Heart right ventricle (tissue), 16 donors: ENCODE measurements at places on chromosomes 12 and 14. TPM values are rescaled to one million over a fixed set of nuclear protein-coding genes. Genes with fewer than 3 reads are reported as not detected.

DNA sequence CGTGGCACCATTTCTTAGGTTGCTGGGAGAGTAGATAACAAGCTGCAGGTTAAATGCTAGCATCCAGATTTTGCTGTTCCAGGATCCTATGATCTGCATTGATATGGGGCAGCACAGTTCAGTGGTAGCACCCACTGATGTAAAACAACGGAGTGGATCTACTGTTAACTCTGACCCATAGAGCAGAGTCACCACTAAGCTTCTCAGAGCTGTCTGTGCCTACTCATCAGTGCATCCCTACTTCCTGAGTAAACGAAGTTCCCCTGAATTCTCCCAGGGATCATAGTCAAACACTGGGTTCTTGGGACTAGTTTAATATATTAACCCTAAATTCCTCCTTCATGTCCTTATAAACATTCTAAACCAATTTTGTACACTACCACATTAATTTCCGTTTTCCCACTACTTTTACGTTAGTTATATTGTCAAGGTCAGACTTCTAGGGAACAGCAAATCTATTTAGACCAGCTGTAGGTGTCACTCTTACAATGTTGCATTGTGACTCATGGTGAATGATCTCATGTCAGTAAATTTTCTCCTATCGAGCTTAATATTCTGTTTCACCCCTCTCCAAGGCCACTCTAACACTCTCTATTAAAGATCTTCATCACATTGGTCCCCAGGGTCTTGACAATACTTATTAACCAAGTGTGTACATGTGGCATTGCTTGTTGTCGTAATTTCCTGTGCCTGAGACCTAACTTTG lies 10.3 kb downstream of the RERGL start:
- H3K4me1 ChIP-seq: no peaks in the 10 kb centered on the region
- H3K36me3 ChIP-seq: no peaks in the 10 kb centered on the region
- H3K27me3 ChIP-seq: no peaks in the 10 kb centered on the region
- H3K27ac ChIP-seq: no peak overlapping the region

The PTPRR gene
- 1.4 TPM for total RNA-seq

The MSI1 gene
- 4.0 TPM for total RNA-seq

DNA sequence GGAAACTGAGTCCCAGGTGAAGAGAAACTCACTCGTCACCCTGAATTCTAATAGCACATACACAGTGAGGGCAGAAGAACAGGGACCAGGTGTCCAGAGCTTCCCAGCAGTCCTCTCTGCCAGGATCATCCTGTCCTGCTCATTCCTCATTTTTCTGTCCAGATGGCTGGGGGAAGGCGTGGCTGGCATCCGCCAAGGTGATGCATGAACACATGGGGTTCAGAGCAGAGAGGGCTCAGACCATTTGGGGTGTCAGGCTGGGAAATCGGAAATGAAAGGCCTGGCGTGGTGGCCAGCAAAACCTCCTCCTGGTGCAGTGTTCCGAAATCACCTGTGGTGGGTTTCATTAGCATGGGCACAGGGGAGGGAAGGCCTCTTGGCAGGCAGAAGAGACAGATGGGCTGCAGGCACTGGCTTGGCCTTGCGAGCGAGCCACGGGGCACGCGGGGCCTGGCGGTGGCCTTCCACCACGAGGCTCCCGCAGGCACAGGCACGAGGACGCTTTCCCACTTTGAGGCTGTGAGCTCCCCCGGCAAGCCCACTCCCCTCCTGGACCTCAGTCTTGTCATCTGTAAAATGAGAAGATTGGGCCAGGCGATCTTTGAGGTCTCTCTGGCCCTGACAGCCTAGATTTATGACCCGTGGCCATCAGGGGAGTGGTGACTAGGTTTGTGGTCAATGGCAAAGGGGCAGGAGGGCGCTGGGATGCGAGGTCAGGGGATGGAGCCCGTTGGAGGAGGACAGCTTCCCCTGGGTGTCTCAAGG lies 68.5 kb downstream of the TSPAN9 start:
- H3K27me3 ChIP-seq: no peaks in the 10 kb centered on the region
- no peak overlapping the region for H3K4me3 ChIP-seq
- no peak overlapping the region for H3K27ac ChIP-seq
- no peaks in the 10 kb centered on the region for H3K36me3 ChIP-seq

DNA sequence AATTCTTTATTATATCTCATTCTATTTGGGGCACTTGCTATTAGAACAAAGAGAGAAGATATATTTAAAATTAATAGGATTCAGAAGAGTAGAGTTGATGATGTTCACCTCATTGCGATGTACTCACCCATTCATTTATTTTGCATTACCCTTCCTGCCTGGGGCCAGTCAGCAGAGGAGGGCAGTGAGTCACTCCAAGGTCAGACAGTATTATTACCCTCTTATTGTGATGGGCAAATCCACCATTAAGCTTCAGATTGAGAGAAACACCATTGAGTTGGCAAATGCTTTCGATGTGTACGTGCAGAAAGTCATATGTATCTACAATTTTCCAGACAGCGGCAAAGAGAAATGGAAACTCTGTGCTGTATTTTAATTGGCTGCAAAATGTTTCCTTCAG lies 134.2 kb downstream of the BICD1 start:
- no peak overlapping the region for H3K4me3 ChIP-seq
- DNase-seq: no peak
- H3K27me3 ChIP-seq: no peaks in the 10 kb centered on the region
- H3K27ac ChIP-seq: no peak overlapping the region
- no peaks in the 10 kb centered on the region for H3K4me1 ChIP-seq

- DNase-seq: no peak
- H3K27me3 ChIP-seq: no peaks in the 10 kb centered on the region
- H3K4me1 ChIP-seq: peaks cover 4% of the 10 kb centered on the region
- H3K36me3 ChIP-seq: no peaks in the 10 kb centered on the region
These were observed 38.6 kb downstream of the PTPRB start for GRCh38 chr12:70598467-70599193.

The COX8C gene
- 0.67 TPM for total RNA-seq

The AP1G2 gene
- total RNA-seq: 11.1 TPM

GRCh38 chr14:92511453-92512238 lies 1.9 kb upstream of the RIN3 start:
- H3K27ac ChIP-seq: peak overlapping the region; percentile 64
- H3K4me1 ChIP-seq: peaks cover 9% of the 10 kb centered on the region
- H3K4me3 ChIP-seq: no peak overlapping the region
- no peaks in the 10 kb centered on the region for H3K36me3 ChIP-seq
- H3K27me3 ChIP-seq: no peaks in the 10 kb centered on the region

DNA sequence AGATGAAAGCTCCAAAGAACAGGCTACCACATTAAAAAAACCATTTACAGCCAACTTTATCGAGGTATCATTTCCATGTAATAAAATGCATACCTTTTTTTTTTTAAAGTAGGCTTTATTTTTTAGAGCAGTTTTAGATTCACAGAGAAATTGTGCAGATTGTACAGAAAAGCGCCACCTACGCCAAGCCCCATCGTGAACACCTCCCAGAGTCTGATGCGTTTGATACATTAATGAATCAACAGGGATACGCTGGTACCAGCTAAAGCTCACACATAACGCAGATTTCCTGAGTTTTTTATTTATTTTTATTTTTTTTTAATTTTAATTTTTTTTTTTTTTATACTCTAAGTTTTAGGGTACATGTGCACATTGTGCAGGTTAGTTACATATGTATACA lies 129.9 kb downstream of the KIF26A start:
- DNase-seq: no peak
- no peak overlapping the region for H3K4me3 ChIP-seq
- no peak overlapping the region for H3K27ac ChIP-seq
- no peaks in the 10 kb centered on the region for H3K27me3 ChIP-seq
- no peaks in the 10 kb centered on the region for H3K4me1 ChIP-seq
- no peaks in the 10 kb centered on the region for H3K36me3 ChIP-seq

The DLGAP5 gene
- not detected for total RNA-seq

- no peaks in the 10 kb centered on the region for H3K27me3 ChIP-seq
- peaks cover 12% of the 10 kb centered on the region for H3K4me1 ChIP-seq
- no peak overlapping the region for H3K4me3 ChIP-seq
- DNase-seq: no peak
- H3K27ac ChIP-seq: no peak overlapping the region
These were observed 27.3 kb downstream of the MTA1 start for GRCh38 chr14:105446971-105447370.

DNA sequence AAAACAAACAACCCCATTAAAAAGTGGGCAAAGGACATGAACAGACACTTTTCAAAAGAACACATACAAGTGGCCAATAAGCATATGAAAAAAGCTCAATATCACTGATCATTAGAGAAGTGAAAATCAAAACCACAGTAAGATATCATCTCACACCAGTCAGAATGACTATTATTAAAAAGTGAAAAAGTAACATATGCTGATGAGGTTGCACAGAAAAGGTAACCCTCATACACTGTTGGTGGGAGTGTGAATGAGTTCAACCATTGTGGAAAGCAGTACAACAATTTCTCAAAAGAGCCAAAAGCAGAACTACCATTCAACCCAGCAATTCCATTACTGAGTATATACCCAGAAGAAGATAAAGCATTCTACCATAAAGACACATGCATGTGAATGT lies 18.2 kb downstream of the PDE6H start:
- no peaks in the 10 kb centered on the region for H3K4me1 ChIP-seq
- H3K27me3 ChIP-seq: no peaks in the 10 kb centered on the region
- no peak overlapping the region for H3K27ac ChIP-seq
- H3K4me3 ChIP-seq: no peak overlapping the region

- no peaks in the 10 kb centered on the region for H3K4me1 ChIP-seq
- peaks cover 91% of the 10 kb centered on the region for H3K27me3 ChIP-seq
- H3K4me3 ChIP-seq: no peak overlapping the region
- DNase-seq: no peak
- H3K36me3 ChIP-seq: no peaks in the 10 kb centered on the region
These were observed 199.1 kb upstream of the LHX5 start for GRCh38 chr12:113670742-113671141.

DNA sequence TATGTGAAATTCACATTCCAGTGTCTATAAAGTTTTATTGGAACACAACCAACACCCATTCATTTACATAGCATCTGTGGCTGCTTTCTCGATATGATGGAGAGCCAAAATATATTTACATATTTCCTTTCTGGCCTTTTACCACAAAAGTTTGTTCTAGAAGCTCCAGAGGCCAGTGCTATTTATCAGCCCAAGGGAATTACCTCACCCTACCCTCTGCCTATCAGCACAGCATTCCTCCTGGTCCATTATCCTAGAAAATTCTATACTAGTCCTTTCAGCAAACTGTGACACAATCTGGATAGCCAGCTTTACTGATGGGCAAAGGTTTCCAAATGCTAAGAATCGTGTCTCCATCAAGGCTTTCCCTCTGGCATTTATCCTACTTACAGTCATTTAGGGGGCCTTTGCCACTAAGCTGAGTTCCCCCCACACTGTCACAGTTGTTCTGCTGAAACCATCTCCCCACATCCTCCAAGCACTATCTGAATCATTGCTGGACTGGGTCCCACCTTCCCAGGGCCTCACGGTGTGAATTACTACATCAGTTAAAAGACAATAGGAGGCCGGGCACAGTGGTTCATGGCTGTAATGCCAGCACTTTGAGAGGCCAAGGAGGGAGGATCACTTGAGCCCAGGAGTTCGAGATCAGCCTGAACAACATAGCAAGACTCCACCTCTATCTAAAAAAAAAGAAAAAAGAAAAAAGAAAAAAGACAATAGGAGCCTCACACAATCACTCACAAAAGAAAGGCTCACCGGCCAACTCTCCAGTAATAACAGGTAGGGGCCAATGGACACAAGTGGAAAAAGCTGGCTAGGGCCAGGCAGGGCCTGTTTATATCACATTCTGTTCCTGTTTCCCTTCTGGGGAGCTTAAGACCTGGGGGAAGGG lies 12.1 kb downstream of the SYNE3 start:
- DNase-seq: no peak
- peaks cover 75% of the 10 kb centered on the region for H3K4me1 ChIP-seq
- H3K4me3 ChIP-seq: no peak overlapping the region

DNA sequence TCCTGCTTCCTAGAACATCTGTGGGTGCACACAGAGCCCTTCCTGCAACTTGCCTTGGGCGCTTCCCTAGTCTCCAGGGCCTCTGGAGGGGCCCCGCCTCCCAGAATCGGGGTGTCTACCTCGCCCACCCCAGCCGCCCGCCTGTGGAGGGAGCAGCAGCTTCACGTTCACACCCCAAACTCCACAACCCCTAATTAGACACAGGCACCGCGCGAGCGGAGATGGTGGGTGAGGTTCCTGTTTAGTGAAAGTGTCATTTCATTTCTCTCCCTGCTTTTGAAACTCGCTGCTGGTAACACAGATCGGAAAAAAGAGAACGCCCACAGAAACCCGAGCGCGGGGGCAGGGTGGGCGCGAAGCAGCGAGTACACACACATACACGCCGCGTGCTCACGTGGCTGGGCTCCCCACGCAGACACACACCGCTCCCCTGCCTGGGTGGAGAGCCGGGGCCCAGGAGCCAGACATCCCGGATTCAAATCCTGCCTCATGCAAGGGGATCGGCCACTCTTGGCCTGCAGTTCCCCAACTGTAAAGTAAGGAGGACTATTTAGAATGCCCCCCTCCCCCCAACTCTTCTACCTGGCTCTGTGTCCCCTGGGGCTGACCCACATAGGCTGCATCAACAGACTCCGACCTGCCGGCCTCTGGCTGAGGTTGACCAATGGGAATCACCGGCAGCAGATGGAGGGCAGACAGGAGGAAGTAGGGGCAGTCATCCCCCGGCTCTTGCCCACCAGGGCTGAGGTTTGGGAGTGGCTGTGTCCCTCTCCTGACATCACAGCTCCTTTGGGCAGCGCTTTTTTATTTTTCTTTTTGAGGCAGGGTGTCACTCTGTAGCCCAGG lies 79.2 kb upstream of the NCOR2 start:
- H3K4me1 ChIP-seq: peaks cover 13% of the 10 kb centered on the region
- H3K27ac ChIP-seq: no peak overlapping the region
- no peaks in the 10 kb centered on the region for H3K36me3 ChIP-seq
- no peak overlapping the region for H3K4me3 ChIP-seq
- no peaks in the 10 kb centered on the region for H3K27me3 ChIP-seq

DNA sequence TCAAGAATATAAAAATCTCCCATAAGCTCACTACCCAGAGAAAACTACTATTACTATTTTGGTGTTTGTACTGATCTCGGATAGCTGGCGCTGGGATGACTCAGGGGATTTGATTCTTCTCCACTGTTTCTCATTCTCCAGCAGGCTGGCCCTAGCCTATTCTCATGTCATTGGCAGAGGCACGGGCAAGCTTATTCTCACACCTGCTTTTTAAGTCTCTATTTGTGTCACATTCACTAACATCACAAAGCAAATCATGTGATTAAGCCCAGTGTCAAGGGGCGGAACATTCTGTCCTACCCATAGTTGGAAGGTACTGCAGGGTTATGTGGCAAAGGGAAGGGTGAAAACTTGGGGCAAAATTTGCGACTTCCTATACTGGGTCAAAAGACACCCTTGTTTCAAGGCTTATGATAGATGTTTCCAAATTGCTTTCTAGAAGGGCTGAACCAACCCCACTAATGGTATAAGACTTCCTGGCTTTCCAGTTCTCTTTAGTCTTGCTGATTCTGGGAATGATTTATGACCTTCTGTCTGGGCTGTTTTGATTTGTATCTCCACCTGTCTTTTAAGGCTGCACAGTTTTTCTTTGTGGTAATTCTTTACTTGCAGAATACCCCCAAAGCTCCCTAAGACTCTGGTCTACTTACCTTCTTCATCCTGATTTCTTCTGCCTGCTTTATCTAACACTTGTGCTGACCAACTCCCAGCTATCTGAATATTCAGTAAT lies 406.4 kb downstream of the NRXN3 start:
- H3K36me3 ChIP-seq: no peaks in the 10 kb centered on the region
- no peak overlapping the region for H3K4me3 ChIP-seq
- no peak for DNase-seq
- H3K27me3 ChIP-seq: no peaks in the 10 kb centered on the region
- no peaks in the 10 kb centered on the region for H3K4me1 ChIP-seq

GRCh38 chr14:22842211-22843122 lies 6.1 kb downstream of the MMP14 start:
- H3K36me3 ChIP-seq: peaks cover 3% of the 10 kb centered on the region
- H3K4me1 ChIP-seq: peaks cover 26% of the 10 kb centered on the region
- H3K27me3 ChIP-seq: no peaks in the 10 kb centered on the region
- no peak overlapping the region for H3K4me3 ChIP-seq
- no peak for DNase-seq
